ENCODE measurements at places on chromosomes 1 and 21.

GRCh38 chr1:203103216-203103615 is 17.4 kb upstream of the MYOG start:
- no peak for DNase-seq

- no peak for DNase-seq
Observed at GRCh38 chr1:56505792-56506743, 73.3 kb downstream of the PLPP3 start.

DNA sequence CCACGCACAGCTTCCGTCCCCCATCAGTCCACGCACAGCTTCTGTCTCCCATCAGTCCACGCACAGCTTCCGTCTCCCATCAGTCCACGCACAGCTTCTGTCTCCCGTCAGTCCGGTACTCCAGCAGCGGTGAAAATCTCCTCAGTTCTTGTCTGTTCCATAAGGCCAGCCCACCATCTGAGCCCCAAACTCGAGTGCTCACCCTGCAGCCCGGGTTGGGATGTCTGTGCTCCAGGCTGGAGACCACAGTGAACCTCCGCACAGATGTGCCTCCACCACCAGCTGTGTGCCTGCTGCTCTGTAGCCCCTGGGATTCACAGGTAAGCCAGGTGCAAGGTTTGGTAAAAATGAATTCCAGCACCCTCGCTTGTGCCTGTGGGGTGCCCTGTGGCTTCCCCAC is 258.6 kb downstream of the NPHP4 start:
- DNase-seq = no peak

GRCh38 chr1:234735476-234735875 is 125.5 kb upstream of the IRF2BP2 start:
- DNase-seq = no peak

DNA sequence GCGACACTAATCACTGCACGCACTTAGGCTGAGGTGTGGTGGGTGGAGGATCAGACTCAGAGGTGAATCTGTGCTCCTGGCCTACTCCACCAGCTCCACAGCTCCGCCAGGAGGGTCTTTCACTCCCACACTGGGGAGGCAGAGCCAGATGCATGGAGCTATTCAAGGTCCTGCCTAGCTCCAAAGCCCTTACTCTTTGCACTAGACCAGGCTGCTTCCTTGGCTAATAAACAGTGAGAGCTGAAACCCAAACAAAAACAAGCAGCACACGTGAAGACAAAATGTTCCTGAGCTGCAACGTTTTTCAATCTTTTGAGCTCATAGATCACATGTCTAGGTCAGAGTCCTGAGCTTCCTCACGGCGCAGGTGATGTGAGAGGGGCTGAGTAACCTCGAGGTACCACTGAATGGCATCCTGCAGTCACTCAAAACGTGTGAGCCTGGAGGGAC is 19.2 kb downstream of the CAPZB start:
- DNase-seq = no peak

DNA sequence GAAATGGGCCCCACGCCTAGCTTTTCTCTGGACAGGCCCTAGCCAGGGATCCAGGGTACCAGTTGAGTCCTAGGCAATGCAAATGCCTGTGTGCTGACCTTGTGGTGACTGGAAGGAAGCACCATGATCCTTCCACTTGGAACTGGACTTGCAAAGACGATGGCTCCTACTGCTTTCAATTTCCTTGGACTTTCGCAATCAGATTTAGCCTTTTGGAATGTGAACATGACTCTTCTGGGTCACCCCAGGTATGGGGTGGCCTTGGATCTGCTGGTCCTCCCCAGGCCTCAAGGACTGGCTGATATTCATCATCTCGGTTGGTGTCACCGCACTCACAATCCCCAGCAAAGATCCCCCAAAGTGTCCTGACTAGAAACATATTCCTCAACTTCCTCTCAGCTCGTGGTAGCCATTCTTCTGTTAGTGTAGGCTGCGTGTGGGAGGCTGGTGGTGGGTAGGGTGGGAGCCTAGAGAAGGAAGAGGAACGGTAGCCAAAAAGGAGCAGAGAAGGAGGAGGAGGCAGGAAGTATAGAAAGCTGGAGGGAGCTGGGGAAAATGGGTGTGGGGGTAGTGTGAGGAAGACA is 130.5 kb downstream of the PPIAL4G start:
- no peak for DNase-seq

DNA sequence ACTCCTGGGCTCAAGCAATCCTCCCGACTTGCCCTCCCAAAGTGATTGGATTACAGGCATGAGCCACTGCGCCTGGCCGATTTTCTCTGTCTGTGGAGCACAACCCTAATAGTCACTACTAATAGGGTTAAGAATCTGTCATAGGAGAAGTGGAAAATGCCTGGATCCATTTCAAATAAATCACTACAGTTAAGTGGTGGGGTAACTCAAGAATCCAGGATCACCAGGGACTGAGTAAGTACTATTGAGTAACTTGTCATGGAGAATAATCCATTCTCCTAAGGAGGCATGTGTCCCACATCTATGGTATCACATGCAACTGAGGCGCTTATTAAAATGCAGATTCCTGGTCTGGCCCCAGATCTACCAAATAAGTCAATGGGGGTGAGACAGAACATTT is 53.2 kb downstream of the OPTC start:
- DNase-seq = no peak

- no peak for DNase-seq
Observed at GRCh38 chr1:47469390-47469759, 31.5 kb downstream of the FOXD2 start.

DNA sequence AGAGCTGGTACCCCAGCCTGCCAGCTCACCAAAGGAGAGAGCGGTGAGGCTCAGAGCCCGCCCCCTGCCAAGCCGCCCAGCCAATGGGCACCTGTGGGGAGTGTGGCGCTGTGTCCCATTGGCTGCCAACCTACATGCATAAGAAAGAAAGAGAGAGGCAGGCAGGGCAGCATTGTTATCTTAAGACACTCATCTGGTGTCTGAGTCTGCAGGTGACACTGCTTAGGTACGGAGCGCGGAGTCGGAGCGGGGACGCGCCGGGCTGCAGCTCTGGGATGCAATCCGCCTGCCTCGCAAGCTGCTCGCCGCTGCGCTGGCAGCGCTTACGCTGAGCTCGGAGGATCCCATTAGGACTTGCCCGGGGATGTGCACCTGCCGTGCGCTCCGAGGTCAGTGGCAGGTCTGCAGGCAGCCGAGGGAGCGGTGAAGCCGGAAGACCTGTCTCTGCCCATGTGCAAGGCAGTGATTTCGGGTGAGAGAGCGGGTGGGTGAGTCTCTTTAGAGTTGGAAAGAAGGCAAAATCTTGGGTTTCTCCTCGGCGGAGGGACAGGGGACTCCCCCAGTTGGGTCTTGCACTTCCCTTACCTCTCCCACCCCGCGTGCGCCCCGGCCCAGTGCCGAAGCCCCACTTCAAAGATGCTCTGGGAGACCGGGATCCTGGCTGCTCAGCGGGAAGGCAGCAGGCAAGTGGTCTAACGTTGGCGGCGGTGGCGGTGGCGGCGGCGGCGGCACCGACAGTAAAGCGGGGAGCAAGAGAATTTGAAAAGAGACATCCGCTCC is at the start of gene BRINP2:
TSS of gene BRINP2 (plus strand) at position 203 of the 780 bp plus-strand sequence. CDS start 58,919 bp downstream, outside the sequence.
- no peak for DNase-seq

DNA sequence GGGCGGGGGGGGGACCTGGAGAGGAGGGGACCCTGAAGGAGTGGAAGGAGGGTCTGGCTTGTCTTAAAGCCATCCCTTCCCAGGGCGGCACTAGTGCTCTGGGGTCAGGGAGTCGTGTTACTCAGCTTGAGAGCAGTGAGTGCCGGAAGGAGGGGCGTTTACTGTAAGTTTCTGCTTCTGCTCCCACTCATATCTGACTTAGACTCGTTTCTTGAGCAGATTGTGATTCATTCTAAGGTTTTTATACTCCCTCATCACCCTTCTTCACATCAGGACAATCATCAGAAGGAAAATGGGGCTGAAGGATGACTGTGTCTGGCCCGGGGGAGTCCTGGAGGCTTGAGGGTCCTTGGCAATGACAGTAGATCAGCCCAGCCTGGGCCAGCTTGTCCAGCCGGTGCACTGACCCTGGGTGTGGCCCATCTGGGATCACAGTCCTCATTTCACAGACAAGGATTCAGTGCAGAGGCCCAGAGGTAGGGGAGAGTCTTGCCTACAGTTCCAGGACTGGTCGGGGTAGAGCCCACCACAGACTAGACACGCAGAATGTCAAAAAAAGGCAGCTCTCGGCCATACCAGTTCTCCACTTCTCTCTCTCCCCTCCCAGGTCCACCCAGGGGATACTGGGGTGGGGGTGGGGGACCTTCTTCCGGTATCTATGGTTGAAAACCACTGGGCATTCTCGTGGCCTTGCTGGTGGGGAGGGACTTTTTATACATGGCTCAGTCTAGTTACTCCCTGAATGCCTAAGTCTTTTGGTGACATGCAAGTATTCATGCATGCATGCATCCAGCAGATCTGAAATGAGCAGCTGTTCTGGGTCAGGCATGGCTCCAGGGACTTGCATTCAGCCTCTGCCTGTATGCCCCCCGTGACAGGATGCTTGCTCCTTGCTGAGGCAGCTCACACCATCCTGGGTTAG is 5.1 kb downstream of the TNFRSF8 start:
- no peak for DNase-seq

GRCh38 chr1:36845802-36846201 is 188.5 kb downstream of the GRIK3 start:
- no peak for DNase-seq
